ENCODE measurements at places on chromosomes 6 and 20.

GRCh38 chr6:116513224-116513875, 1.9 kb downstream of the CALHM5 start:
- no peak for DNase-seq

GRCh38 chr6:7905416-7905815, 5.2 kb downstream of the TXNDC5 start:
- DNase-seq = no peak

- DNase-seq = no peak
Measured at GRCh38 chr6:4253604-4254231, 118.3 kb upstream of the ECI2 start.

DNA sequence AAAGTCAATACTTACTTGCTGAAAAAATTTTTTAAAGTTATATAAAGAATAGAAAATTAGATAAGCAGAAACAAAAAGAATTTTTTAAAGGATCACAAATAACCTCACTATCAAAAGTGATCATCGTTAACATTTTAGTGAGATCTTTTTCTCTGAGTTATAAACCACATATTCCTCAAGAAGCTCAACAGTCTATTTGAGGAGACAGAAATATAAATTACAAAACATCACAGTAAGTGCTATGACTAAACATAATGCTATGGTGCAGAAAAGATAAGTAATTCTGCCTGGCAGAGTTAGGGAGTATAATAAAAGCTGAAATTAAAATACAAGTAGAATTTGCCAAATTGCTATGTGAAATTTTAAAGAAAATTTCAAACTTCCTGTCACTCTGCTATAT, 226.7 kb downstream of the LMBRD1 start:
- DNase-seq = no peak

GRCh38 chr20:16747291-16747811, 807 bp upstream of the OTOR start:
- DNase-seq = no peak

DNA sequence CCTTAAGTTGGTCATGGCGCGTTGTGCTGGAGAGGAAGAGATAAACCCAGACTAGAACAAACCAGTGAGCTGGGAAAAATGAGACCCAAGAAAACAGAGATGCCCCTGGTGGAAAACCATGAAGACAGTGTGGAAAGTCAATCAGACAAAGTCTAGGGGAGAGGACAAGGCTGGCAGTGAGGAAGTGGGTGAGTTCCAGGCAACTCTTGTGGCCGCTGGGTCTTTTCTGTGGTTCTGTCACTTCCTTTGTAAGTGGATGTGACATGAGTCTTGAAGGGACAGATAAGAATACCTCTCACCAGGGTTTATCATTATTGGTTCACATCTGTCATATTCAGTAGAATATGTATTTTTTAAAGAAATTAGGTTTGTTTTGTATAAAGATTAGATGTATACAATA, 738.4 kb downstream of the DHX35 start:
- DNase-seq = no peak

All from Right ventricle myocardium superior (tissue), 1 donor.